ENCODE measurements at places on chromosomes 3 and 15. TPM values are rescaled to one million over a fixed set of nuclear protein-coding genes. Genes with fewer than 3 reads are reported as not detected.

WDR6 gene
- 167 TPM for total RNA-seq

GOLGA8T gene
- total RNA-seq, result not detected

HES1 gene
- 0.37 TPM for total RNA-seq

ASTE1 gene
- total RNA-seq, result 7.4 TPM

GPR149 gene
- not detected for total RNA-seq

SLC49A4 gene
- 2.0 TPM for total RNA-seq

IMPG2 gene
- 0.05 TPM for total RNA-seq

MGLL gene
- total RNA-seq, result 6.6 TPM

ARHGEF26 gene
- 0.18 TPM for total RNA-seq

BSN gene
- 0.09 TPM for total RNA-seq

All from activated T-helper 2 cell treated with anti-CD3 and anti-CD28 coated beads, Interferon-gamma antibody, Interleukin-2, Interleukin-4, amounts not matched to agents 10 μg/mL and 5 μg/mL and 100 μg/mL, durations not matched to agents 14 hours and 24 hours and 36 hours (primary cell).